ENCODE measurements at places on chromosomes 7 and 10.
A peak's percentile ranks its signal among the peaks of the same experiment; 100 is the strongest.

- peak; percentile 32 for DNase-seq
Measured at GRCh38 chr10:124087672-124088634, 5.4 kb downstream of the CHST15 start.

GRCh38 chr10:46019569-46020343 lies 10.7 kb downstream of the NCOA4 start:
- DNase-seq: peak; percentile 66

GRCh38 chr10:109676703-109677102 lies 246.6 kb downstream of the XPNPEP1 start:
- no peak for DNase-seq

GRCh38 chr7:80719261-80719660 lies 80.8 kb downstream of the CD36 start:
- no peak for DNase-seq

DNA sequence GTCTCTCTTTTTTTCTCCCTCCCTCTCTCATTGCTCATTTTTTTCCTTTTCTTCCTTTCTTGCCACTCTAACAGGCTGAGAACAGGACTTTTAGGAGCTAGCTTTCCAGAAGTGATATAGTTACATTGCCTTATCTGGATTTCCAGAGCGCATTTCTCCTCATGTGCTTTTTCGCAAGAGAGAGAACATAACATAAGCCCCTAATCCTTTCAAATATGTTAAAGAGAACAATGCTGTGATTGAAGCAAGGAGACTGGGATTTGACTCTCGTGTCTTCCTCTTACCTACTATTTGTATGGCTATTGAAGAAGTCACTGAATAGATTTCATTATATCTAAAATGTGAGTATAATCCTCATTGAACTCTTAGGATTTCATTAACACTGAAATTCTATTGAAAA lies 101.2 kb upstream of the PRPS1L1 start:
- no peak for DNase-seq

GRCh38 chr7:101605611-101606497 lies 23.2 kb downstream of the MYL10 start:
- no peak for DNase-seq

DNA sequence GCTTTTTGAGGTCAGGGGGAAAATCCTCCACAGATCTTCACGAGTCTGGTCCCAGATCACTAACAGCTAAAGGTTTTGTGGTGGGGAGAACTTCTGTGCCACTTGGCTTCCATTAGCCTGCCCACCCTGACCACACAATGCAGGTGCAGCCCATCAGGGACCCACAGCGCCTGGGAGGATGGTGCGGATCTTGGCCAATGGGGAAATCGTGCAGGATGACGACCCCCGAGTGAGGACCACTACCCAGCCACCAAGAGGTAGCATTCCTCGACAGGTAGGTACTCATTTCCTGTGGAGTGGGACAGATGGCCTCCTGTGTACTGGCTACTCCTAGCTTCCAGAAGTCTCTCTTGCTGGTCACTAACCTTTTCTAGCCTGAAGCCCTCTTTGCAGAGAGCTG lies 1.5 kb downstream of the FAM241B start:
- no peak for DNase-seq

DNA sequence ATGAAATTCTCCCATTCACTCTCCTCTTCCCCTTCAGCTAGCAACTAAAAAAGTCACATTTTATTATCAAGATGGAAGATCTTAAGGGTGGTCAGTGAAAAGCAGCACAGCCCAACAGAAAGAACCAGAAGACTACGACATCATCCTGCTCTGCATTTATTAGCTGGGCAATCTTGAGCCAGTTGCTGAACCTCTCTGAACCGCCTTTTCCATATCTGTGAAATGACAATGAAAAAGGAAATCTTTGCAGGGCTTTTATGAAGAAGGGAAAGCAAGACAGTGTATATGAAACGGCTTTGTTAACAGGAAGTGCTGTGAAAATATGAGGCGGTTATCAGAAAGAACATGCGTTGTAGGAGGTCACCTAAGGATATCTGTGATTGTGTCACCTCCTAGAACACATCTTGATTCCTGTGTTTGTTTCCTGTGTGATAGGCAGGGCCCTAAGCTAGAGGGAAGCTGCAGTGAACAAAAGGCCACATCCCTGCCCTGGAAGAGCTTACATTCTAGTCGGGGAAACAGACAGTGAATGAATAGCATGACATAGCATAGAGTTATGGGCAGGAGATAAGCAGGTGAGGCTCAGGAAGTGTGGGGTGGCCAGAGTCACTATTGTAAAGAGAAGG lies 36.0 kb upstream of the KCNMA1 start:
- no peak for DNase-seq

DNA sequence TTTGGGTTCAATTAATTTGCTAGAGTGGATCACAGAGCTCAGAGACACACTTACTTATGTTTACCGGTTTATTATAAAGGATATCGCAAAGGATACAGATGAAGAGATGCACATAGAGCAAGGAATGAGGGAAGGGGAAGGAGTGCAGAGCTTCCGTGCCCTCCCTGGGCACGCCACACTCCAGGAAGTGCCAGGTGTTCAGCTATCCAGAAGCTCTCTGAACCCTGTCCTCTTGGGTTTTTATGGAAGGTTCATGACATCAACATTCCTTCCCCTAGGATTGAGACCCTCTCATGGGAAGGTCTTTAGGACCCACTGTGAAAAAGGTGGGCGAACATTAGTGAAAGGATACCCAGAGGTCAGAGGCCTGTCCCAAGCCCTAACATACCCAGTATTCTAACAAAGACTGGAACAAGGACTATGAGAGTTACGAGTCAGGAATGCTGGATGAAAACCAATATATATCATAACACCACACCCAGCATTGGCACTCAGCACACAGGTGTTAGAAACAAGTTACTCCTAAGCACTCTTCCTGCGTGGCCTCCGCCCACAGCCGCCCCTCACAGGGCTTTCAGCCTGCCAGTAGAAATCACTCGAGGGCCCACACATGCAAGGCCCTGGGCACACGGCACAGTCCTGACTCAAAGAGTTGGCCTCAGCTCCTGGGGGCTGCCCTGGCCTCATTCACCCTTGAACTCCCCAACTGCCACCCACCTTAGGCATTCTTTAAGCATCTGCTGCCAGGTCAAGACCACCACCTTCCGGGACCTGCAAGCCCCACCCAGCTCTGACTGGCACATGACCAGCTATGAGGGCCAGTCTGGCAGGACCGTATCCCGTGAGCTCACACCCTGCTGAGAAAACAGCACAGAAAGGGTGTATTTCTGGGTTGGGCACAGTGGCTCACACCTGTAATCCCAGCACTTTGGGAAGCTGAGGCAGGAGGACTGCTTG lies 5.6 kb upstream of the AIFM2 start:
- no peak for DNase-seq

DNA sequence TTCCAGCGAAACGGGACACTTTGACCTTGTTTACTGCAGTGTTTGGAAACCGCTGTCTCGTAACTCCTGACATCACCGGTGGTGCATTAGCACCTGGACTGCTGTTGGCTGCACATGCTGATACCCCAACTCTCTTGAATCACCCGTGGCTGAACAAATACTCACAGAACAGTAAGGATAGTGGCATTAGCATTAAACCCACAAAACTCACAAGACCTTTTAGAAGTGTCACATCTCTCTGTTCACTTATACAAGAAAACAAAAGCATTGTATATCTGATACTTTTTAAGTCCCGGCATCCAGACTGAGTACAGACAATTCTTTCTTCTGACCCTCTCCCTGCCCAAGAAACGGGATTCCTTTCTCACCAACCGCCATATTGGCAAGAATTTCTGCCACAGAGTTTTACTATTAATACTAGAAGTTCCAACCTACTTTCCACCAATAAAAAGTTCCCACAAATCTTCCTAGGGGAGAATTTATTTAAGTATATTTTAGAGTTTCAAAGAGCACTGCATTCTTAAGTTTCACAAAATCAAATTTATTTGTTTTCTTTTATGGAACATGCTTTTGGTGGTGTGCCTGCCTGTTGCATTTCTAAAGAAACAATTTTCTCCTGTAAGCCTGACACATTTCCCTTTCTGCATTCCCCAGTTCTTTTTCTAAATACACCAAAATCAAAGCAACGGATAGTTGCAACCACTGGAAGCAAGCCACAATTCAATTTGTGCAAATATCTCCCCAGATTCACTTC lies 208.4 kb upstream of the KLF14 start:
- DNase-seq: no peak

GRCh38 chr10:16182688-16183087 lies 254.1 kb upstream of the PTER start:
- DNase-seq: no peak

DNA sequence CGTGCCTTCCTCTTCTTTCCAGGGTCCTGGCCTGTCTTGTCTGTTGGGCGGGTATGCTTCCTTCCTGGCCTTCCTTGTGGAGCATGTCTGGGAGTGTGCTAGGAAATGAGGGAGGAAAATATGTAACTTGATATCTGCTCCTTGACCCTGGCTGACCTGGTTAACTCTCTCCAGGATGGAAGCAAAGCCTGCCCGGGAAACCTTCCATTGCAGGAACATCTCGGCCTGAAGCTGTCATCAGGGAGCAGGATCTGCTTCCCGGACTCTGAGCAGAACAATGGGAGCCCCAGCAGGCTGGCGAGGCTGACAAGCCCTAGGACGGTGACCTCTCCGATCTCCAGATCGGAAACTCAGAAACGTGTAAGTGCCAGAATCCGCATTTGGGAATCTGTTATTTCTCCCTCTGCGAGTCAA lies 340.3 kb downstream of the FRMD4A start:
- DNase-seq: no peak

- DNase-seq: peak; percentile 63
Measured at GRCh38 chr10:93190372-93190771, 116.7 kb downstream of the CYP26A1 start.

DNA sequence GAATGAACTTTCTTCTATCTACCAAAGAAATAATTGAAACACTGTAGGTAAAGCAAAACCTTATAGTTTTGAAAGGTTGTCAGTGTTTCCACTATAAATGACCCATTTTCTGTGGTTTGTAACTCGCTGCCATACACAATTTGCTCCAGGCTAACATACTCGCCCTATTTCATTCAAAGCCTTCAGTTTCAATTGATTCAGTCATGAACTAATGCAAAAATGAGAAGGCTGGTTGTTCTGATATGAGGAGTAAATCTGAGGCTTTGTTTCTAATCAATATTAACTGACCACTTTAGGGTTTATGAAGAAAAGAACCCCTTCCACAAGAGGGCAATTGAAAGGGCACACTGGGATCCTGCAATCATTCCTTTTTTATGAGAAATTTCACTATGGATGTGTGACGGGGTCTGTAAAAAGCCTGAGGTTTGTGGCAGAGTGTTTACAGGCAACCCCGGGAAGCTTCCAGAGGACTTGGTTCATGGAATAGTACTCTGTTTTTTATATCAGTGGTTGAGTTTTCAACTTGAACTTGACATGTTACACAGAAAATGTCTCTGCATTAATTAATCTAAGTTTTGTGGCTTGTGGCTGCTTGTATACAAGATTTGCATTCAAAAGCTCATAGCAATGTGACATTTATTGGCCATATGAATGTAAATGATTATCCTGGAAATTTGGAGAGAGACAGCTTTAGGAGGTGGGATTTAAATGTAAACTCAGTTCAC lies 133.2 kb downstream of the NRP1 start:
- DNase-seq: no peak

DNA sequence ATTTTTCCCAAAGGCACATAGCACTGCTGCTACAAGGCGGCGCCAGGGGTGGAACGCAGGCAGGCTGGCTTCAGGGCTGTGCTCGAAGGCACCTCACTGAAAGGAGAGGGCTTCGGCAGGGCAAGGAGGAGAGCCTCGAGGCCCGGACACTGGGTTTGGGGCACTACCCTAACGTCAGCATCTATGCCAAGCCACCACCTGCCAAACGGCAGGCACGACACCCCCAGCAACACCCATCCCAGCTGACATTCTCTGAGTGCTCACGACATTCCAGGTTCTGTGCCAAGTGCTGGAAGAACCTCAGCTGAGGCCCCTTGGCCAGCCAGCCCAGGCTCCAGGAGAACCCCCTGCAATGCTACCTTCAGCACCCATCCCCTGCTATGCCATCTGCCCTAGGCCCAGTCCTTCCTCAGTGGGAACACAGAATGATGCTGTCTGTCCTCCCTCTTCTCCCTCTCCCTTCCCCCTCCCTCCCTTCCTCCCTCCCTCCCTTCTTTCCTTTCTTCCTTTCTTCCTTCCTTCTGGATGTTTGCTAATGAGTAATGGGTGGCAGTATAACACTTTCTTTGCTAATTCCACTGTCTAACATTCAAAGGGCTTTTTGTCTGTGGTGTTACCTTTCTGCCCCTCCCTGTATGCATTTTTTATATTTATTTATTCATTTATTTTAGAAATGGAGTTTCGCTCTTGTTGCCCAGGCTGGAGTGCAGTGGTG lies 24.3 kb downstream of the ZCCHC24 start:
- no peak for DNase-seq

DNA sequence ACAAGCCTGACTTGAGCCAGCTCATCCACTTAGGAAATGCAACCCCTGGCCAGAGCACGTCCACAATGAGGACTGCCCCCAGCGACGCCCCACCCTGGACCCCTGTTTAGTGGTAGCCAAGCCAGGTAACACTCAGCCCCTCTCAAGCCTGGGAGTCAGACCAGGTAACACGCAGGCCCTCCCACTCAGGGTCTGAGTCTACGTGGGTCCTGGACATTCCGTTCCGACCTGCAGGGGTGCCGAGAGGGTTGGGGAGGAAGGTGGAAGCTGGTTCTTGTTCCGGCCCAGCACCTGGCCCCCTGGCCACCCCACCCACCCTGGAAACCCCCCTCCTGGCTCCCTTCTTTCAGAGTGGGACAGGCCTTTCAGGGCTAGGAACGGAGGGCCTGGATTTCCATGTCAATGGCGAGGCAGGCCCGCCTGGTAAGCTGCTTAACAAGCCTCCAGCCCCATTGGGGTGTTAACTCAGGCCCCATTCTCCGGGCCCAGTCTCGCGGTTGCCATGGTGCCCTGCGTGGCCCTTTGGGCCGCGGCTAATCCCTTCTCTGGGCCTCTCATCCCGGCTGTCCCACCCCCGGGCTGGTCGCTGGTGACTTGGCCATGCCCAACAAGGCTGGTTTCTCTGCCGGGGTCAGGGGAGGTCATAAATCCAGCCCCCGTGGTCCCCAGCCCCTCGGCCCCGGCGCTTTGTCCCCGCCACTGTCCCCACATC lies 19.7 kb upstream of the LFNG start:
- no peak for DNase-seq

- no peak for DNase-seq
Measured at GRCh38 chr10:131698986-131699385, 201.8 kb upstream of the PPP2R2D start.

DNA sequence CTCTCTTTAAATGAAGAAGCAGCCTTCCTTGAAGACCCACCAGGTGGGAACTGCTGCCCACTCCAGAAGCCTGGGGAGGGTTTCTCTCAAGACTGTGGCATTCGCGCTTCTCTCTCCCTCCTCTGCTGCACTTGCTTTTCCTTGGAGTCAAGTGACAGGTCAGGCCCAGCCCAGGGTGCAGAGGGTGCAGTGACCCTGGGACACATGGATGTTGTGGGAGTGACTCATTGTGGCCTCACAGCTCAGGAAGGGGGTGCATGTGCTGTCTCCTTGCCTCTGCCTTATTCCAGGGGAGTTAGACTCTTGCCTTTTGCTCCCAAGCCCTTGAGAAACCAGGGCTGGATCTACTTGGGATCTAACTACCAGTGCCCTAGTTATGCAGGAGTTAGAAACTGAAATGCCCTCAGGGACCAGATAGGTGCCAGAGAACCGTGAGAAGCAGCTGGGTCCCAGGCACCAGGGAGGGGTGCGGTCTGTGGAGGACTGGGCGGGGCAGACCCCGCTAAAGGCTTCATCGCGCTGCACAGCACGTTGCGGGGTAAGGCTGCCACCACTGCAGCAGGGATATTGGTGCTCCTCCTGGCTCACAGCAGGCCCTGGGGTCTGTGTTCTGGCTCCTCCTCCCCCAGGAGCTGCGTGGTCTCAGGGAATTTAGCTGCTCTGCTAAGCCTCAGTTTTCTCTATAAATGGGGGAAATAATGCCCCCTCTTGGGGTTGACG lies 11.4 kb downstream of the FAM241B start:
- no peak for DNase-seq

All from suppressor macrophage treated with lipopolysaccharide for 1 hour (primary cell).